ENCODE measurements at places on chromosomes 16 and 17.

GRCh38 chr17:80743181-80743771 lies 198.6 kb downstream of the RPTOR start:
- no peak for DNase-seq

GRCh38 chr17:72502371-72503341 lies 381.8 kb downstream of the SOX9 start:
- DNase-seq = no peak

- DNase-seq = no peak
Observed at GRCh38 chr17:61657338-61657737, 66.3 kb upstream of the NACA2 start.

- DNase-seq = peak; percentile 82
Observed at GRCh38 chr17:76523084-76524037, 14.1 kb downstream of the CYGB start.

- no peak for DNase-seq
Observed at GRCh38 chr17:76532072-76532651, 5.3 kb downstream of the CYGB start.

- no peak for DNase-seq
Observed at GRCh38 chr17:53061446-53061845, 761.3 kb upstream of the KIF2B start.

DNA sequence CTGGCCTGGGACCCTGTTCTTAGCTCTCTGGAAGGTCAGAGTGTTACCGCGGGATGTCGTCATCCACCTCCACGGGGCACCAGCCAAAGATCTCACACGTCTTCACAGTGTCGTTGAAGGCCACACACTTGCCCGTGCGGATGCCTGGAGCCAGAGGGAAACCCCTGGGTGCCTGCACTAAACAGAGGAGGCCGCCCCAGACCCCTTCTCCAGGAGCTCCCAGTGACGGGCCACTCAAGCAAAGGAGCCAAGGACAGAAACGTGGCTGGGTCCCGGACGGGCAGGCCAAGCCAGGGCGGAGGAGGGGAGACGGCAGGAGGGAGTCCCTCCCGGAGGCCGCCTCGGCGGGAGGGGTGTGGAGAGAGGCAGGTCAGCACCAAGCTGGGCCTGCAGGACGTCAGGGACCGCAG lies 11.0 kb upstream of the CAMKK1 start:
- DNase-seq = no peak

- DNase-seq = no peak
Observed at GRCh38 chr16:82345318-82345717, 175.3 kb upstream of the MPHOSPH6 start.

DNA sequence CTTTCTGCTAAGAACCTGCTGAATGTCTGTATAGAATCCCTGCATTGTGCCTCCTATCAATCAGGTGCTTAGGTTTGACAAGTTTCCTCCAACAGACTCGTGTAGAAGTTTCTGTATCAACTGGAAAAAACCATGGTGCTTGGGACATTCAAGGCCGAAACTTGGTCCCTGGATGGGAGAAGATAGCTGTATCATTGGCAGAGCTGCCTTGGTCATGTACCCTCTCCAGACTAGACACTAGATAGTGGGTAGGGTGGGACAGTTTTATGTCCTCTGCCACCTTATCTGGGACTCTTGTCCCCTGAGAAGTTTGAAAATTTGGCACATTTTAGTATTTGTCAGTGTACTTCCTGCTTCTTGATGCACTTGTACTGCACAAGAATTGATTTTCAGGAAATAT lies 520.8 kb downstream of the WWOX start:
- no peak for DNase-seq

DNA sequence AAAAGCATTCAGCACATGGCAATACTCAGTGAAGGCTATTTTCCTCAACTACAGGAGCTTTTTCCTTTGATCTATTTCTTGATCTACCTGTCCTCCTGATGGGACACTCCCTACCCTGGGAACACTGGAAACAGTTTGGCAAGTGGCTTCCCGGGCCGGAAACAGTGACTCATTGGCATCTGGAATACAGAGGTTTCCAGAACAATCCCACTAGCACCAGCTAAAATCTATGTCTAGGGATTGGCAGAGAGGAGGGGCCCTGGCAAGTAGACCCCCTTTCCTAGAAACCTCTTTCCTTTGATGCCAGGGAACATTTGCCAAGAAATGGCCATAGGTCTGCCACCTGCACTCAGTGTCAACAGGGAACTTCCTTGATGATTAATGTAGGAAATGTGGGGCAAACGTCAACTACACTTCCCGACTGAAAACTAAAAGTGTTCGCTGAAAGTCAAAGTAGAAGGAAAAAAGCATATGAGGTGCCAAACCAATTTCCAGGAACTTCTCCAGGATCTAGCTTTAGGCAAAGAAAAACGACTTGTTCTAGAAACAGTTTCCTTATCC lies 30.4 kb upstream of the FBXW10B start:
- no peak for DNase-seq

- no peak for DNase-seq
Observed at GRCh38 chr17:4562015-4562969, 1.9 kb upstream of the GGT6 start.

DNA sequence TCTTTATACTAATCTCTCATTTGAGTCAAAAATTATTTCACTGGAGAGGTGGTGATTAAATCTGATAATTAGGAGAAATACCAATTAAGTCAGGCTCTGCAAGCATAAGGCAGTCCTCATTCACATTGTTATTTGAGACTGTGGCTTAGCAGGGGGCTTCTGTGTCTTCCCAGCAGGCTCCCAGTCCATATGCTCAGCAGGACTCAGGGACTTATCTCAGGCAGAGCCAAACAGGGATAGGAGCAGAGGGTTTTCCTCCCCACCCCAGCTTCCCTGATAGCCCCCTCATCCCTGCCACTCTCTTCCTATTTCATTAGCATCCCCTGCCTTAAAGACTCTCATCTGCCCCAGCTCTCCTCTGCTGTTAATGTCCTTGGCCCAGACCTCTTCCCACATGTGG lies 104.3 kb upstream of the DNAH9 start:
- DNase-seq = no peak

- no peak for DNase-seq
Observed at GRCh38 chr16:30750876-30751465, 2.7 kb downstream of the PHKG2 start.

GRCh38 chr17:28807925-28808634 lies 34.5 kb downstream of the FAM222B start:
- no peak for DNase-seq

DNA sequence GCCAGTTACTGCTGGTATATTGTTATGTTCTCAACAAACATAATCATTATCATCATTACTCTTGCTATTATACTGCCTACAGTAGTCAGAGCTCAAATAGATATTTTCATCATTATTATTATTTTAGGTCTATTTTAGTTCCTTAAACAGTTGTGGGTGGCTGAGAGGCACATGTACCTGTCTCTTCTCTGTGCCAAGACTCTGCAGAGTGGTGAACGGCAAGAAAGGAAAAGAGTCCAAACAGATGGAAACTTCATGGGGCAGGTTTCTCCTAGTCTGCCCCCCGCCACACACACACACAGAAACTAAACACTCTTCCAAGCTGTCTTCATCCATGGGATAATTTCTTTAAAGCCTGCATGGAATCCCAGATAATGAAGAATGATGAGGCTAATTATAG lies 77.7 kb upstream of the CLEC3A start:
- DNase-seq = no peak

- DNase-seq = no peak
Observed at GRCh38 chr16:80994451-80994850, 12.2 kb downstream of the CMC2 start.

GRCh38 chr17:40694584-40694983 lies 9.0 kb downstream of the KRT24 start:
- no peak for DNase-seq

- DNase-seq = peak; percentile 27
Observed at GRCh38 chr17:34579979-34580684, 750 bp downstream of the TMEM132E start.

- no peak for DNase-seq
Observed at GRCh38 chr16:84509032-84509950, 4.8 kb upstream of the MEAK7 start.

GRCh38 chr16:55470533-55471371 lies 8.2 kb upstream of the MMP2 start:
- DNase-seq = no peak

DNA sequence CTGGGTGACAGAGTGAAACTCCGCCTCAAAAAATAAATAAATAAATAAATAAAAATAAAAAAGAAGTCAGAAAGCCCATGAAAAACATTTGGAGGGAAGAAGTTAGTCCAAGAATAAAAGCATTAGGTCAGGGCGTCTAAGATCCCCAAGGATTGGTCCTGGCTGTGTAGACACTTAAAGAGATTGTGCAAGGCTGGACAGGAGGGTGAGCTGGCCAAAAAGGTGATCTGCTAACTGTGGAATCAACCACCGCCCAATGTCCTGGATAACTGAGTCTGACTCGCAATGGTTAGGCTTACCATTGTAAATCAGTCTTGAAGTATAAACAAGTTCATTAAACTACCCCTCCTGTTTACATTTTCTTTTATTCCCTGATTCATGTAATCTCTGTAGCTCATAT lies 8.8 kb upstream of the ABCA8 start:
- DNase-seq = no peak

DNA sequence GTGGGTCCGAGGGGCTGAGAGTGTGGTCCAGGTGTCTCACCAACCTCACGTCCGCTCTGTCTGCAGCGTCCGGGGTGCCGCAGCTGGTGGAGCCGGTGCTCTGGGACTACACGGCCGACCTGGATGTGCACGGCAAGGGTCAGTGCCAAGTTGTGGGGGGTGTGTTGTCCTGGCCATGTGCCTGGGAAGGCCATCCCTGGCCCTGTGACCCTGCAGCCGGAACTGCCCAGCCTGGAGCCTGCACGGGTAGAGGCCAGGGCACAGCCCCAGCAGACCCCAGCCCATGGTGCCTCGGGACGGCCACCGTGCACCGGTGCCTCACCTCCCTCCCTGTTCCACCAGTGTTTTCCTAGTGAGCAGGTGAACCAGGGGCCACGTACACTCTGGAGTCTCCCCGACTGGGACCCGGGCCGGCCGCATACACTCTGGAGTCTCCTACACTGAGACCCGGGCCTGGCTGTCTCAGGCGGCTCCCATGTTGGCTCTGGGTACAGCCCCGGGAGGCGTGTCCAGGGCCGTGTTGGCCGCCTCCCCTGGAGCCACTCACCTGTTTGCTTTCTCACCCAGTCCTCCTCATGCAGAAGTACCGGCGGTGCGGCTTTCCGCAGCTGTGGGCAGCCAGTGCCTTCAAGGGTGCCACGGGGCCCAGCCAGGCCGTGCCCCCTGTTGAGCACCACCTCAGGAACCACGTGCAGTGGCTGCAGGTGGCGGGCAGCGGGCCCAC lies 13.8 kb downstream of the CYBC1 start:
- no peak for DNase-seq

GRCh38 chr16:54193665-54194333 lies 92.8 kb downstream of the IRX3 start:
- DNase-seq = peak; percentile 36

- DNase-seq = no peak
Observed at GRCh38 chr17:79027925-79028491, 4.0 kb downstream of the C1QTNF1 start.

DNA sequence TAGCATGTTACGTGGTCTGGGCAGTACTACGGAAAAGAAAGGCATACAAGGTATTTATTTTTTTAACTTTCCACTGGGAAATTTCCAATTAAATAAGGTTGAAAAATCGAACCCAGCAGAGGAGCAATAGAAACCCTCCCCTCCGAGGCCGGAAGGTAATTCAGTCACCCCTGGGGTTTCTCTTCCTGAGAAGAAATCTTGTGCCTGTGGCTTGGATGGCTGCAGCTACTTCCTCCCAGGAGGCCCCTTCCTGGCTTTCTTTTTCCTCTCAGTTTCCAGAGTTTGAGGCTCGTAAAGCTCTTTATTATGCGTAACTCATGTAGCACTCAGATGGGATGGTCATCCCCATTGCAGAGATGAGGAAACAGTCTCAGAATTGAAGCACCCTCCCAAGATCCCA lies 140.3 kb downstream of the ASIC2 start:
- no peak for DNase-seq

DNA sequence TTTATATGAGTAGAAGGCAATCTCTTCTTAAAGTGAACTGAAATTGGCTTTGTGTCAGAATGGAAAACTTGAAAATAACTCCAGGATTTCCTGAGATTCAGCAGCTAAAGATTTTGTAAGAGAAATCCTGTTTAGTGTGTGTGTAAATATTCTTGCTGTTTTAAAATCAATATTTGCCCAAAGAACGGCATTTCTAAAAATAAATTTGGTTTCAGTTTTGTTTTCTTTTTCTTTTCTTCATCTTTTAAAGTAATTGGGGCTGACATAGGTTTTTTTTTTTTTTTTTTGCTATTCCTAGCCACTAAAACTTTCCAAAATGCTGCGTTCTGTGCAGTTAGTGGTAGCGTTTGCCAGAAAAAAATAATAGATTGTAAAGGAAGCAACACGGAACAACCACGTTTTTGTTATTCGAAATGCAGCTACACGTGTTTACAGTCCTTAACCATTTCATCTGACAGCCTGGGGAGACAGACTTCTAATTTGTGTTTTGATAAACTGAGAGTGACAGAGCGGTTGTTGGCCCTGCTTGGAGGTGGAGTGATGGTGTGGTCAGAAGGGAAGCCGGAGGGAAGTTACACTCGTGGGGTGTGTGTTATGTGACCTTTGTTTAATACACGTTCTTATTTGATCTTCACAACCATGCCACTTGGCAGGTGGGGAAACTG lies 21.6 kb upstream of the SMPD3 start:
- DNase-seq = no peak

- no peak for DNase-seq
Observed at GRCh38 chr16:81815429-81815766, 36.3 kb downstream of the PLCG2 start.

DNA sequence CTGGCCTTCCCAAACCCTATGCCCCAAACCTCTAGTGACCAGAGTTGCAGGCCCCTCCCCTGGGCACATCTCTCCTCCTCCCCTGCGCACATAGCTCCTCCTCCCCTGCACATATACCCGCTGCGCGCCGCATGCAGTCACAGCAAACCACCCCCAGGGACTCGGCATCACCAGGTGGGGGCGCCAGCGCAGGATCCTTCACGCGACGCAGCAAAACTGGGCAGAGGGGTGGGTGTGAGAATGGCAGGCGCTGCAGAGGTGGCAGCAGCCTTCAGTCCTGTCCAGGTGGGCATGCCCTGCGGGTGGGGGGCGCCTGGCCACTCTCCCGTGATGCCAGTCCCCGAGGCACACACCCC lies 5.6 kb downstream of the CORO6 start:
- DNase-seq = peak; percentile 91

GRCh38 chr17:77326076-77326591 lies 185.4 kb downstream of the SEC14L1 start:
- DNase-seq = peak; percentile 38

GRCh38 chr16:10943064-10943353 lies 741 bp upstream of the DEXI start:
- no peak for DNase-seq

- no peak for DNase-seq
Observed at GRCh38 chr17:38628441-38628840, 22.7 kb upstream of the SRCIN1 start.

Data from stimulated activated naive CD8-positive, alpha-beta T cell treated with anti-CD3 and anti-CD28 coated beads, Interleukin-15, amount 100 ng/mL, for 72 hours (primary cell).